ENCODE measurements at places on chromosomes 1 and 21. TPM values are rescaled to one million over a fixed set of nuclear protein-coding genes. Genes with fewer than 3 reads are reported as not detected.
A peak's percentile ranks its signal among the peaks of the same experiment; 100 is the strongest.

DNA sequence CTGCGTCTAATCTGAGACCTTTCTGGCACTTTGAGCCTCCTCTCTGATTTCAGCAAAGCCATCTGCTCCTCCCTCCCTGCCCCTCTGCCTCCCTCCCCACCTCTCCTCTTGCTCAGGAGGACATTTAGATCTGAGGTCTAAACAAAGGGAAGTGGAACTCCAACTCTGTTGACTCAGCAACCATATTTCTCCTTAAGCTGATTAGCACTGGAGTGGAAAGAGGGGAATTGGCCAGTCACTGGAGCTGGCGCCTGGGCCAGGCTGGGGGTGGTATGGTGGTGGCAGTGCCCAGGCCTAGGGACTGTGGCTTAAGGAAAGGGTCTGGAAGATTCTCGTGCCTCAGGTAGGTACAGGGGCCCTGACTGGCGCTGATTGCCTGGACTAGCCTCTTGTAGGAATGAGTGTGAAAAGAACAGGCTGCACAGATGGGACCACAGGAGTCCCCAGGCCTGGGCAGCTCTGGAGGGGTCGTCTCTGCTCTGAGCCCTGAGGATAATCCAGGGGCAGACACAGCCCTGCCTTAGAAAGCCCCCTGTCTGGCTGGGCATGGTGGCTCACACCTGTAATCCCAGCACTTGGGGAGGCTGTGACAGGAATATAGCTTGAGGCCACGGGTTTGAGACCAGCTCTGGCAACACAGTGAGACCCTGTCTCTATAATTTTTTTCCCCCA is 11.9 kb downstream of the SH2D2A start:
- peak; percentile 88 for ATAC-seq

DNA sequence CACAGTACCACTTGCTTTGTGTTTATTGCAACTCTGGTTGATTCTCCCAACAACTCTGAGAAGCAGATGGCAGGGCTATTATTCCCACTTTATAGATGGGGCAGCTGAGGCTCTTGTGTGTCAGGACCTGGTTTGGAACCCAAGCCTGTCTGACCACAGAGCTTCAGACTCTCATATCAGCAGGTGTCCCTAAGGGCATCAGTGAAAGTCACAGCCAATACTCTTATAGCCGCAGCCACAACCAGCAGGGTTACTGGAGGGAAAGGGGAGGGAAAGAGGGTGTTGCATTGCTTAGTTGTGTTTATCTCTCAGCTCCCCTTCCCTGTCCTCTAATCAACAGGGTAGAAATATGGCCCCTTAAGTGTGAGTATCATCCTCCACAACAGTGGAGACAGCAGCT is 304.0 kb downstream of the RRAGC start:
- no peak for ATAC-seq

- ATAC-seq: no peak
Observed at GRCh38 chr1:230160957-230161771, 94.1 kb downstream of the GALNT2 start.

DNA sequence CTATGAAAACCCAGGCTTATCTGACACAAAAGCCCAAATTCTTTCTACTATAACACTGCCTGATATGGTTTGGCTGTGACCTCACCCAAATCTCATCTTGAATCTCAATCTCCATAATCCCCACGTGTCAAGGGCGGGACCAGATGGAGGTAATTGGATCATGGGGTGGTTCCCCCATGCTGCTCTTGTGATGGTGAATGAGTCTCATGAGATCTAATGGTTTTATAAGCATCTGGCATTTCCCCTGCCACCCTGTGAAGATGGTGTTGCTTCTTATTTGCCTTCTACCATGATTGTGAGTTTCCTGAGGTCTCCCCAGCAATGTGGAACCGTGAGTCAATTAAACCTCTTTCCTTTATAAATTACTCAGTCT is 123.3 kb upstream of the USP24 start:
- ATAC-seq: no peak

- ATAC-seq: peak; percentile 0
Observed at GRCh38 chr1:186375929-186376319, 286 bp downstream of the ODR4 start.

- no peak for ATAC-seq
Observed at GRCh38 chr21:34956416-34957316, 92.4 kb downstream of the RUNX1 start.

GRCh38 chr21:26438976-26439375 is 134.1 kb downstream of the CYYR1 start:
- no peak for ATAC-seq

DNA sequence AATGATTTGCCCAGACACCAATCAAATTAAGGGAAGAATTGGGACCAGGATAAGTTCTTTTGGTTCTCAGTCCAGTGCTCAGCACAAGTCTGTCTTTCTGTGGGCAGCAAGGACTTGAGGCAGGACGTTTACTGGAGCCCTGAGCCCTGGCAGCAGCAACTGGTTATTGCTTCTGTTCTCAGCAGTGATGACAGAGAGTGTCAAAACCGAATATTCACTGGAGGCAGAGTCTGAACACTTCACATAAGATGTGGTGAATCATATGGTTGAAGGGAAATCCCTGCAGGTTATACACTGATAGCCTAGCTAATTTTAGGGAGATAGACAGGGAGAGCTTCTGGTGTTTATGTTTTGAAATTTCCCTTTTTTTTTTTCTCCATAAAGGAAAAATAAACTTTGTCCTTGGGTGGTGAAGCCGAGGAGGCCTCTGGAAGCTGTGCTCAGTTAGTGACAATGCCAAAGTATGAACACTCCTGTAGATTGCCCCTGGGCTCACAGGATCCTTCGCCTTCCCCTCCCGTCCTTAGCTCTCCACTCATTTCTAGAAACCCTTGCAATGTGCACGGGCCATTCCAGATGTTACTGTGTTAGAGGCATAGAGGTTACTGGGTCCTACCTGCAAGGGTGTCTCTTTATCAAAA is 26.3 kb upstream of the TSPAN2 start:
- no peak for ATAC-seq

GRCh38 chr1:23123528-23123927 is 45.1 kb downstream of the LUZP1 start:
- no peak for ATAC-seq

GRCh38 chr1:168483539-168483938 is 60.3 kb downstream of the XCL2 start:
- no peak for ATAC-seq

DNA sequence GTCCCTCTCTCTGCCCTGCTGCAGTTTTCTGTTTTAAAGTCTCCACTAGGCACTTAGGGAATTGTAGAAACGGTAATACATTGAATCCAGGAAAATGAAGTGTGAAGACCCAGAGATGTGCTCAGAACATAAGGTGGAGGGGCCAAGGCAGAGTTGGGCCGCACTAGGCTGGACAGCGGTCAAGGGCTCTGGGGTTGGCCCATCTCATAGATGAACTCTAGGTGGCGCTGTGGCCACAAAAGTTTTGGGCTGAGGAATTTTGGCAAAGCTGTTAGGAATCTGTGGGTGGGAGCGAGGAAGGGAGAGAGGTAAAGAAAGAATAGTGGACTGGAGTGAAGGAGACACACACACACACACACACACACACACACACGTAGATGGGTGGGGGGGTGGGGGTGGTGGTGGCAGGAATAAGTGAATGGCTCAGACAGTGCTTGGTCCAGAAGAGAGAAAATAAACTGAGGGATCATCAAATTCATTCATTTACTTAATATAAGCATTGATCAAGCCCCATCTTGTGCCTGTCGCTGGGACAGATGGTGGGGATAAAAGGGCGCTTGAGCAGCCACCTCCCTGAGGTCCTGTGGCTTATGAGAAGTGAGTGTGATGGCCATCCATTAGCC is 258.5 kb downstream of the TRABD2B start:
- peak; percentile 98 for ATAC-seq

GRCh38 chr1:2894381-2895041 is 93.0 kb upstream of the TTC34 start:
- ATAC-seq: no peak

DNA sequence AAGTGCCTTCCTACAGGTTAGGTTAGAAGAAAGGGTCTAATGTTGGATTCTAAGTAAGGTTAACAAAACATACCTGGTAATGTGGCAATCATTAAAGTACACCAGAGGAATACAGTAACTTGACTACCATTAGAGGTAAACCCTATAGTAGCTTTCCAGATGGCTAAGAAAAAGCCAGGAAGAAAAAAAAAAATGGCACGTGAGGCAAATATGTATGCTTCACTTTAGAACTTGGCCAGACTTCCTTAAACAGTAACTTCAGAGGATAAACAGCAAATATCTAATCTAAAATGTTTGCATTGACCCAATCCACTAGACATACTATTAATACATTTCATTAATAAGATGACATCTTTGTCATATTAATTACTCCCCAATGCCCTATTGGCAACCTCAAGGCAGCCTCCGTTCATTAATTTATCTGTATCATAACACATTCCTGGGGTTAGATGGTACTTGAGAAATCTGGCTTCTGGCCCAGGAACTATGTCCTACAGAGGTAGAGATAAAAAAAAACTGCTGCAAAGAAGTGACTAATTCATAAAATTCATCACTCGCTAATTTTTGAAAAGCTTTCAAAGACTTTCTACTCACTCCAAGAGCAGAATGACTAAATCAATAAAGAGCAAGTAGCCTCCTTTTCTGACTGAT is 5.8 kb downstream of the DCAF8 start:
- no peak for ATAC-seq

GRCh38 chr1:230892018-230892491 is 23.7 kb upstream of the C1orf198 start:
- peak; percentile 73 for ATAC-seq

GRCh38 chr1:106584676-106585075 is 471.8 kb upstream of the PRMT6 start:
- no peak for ATAC-seq

DNA sequence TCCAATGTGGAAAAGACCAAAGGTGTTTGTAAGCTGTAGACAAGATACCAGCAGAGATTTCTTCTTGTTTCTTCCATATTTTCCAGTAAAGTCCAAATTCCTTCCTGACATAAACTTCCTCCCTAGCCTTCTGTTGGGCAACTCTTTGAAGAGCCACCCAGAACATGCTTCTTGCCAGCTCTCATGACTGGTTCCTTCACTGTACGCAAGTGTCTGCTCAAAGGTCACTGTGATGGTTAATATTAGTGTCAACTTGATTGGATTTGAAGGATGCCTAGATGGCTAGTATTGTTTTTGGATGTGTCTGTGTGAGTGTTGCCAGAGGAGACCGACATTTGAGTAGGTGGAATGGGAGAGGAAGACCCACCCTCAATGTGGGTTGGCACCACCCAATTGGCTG is 416.6 kb upstream of the RUNX1 start:
- no peak for ATAC-seq

- no peak for ATAC-seq
Observed at GRCh38 chr1:230633469-230633868, 8.8 kb upstream of the COG2 start.

- no peak for ATAC-seq
Observed at GRCh38 chr1:204652497-204652896, 33.0 kb downstream of the LRRN2 start.

- no peak for ATAC-seq
Observed at GRCh38 chr1:152039461-152039860, 2.7 kb upstream of the S100A11 start.

DNA sequence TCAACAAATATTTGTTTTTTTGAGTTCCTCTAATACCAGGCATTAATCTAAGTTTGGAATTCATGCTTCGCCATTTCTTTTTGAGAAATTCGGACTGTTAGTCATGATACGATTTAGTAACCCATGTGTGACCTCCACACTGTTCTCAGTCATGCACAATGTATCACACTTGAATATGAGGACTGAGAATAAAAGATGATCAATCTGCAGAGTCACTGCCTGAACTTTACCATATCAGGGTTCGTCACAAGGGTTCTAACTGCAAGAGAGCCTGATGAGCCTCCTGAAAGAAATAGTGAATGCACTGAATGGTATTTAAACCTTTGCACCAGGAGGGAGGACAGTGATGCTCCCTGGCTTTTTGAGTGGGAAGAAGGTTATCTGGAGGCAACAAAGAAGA is 10.9 kb upstream of the FASLG start:
- ATAC-seq: no peak

TRIM33 gene
- 20.2 TPM for total RNA-seq

COL24A1 gene
- total RNA-seq: 2.3 TPM

TRABD2B gene
- total RNA-seq: 1.1 TPM

TACSTD2 gene
- total RNA-seq: 0.90 TPM

IFI44L gene
- 1.4 TPM for total RNA-seq

TTLL7 gene
- 21.3 TPM for total RNA-seq

SPRR5 gene
- total RNA-seq: not detected

ANXA9 gene
- total RNA-seq: 0.97 TPM

GBP3 gene
- total RNA-seq: 0.31 TPM

ETNK2 gene
- total RNA-seq: 22.1 TPM

Data from motor neuron (in vitro differentiated cells).